CD4-positive, alpha-beta T cell treated with Interleukin-10 for 1 hour (primary cell): ENCODE measurements at places on chromosomes 4 and X.
A peak's percentile ranks its signal among the peaks of the same experiment; 100 is the strongest.

DNA sequence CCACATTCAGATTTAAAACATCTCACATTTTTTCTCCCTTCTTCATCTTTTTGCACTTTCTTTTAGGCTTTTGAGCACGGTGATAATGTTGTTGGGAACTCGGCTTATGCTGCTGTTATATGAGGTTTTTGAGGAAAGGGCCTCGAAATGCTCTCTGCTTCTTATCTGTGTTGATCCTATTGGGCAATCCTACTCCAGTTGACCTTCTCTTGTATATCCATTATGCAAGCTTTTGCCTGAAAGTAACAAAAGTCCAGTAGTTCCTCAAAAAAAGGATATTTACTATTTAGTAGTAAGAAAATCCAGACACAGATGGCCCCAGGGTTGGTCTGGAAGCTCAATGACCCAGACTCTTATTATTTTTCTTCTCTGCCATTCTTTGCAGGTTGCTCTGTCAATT is 57.7 kb upstream of the SPANXB1 start:
- DNase-seq, result no peak

DNA sequence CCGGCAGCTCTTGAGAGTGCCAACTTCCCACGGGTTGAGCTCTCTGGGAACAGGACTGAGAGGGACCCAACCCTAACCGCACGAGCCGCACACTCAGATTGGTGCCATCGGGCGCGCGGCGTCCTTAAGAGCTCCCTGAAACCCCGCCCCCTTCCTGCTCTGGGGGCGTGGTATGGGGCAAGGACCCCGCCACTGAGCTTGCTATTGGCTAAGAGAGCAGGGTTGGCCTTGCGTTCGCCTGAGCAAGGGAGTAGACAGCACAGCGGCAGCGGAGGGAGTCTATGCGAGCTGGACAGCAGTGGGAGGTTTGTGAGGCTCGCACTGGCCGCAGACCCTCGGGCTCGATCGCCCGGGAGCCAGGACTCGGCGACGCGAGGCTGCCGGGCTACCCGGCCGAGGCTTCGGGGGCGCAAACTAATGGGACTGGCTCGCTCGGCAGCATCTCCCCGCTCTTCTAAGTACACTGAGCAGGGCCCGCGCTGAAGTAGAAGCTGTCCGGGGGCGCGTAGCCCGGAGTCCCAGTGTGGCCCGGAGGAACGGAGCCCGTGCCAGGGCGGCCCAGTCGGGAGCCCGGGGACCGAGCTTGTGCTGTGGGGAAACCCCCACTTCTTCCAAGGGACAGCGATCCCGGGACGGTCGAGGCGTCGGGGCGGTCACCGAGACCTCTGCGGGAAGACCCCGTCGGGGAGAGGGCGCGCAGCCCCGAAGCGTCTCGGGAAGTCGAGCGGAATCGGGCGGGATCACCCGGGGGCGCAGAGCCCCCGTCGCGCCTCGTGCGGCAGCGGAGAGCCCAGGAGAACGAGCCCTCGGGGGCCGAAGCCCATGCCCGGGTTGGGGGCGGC is at the start of gene EFNB1:
Gene EFNB1, plus strand, starts transcription at position 282 of the 842 bp plus-strand sequence. CDS start 756 bp downstream, outside the sequence.
- peak; percentile 91 for DNase-seq

DNA sequence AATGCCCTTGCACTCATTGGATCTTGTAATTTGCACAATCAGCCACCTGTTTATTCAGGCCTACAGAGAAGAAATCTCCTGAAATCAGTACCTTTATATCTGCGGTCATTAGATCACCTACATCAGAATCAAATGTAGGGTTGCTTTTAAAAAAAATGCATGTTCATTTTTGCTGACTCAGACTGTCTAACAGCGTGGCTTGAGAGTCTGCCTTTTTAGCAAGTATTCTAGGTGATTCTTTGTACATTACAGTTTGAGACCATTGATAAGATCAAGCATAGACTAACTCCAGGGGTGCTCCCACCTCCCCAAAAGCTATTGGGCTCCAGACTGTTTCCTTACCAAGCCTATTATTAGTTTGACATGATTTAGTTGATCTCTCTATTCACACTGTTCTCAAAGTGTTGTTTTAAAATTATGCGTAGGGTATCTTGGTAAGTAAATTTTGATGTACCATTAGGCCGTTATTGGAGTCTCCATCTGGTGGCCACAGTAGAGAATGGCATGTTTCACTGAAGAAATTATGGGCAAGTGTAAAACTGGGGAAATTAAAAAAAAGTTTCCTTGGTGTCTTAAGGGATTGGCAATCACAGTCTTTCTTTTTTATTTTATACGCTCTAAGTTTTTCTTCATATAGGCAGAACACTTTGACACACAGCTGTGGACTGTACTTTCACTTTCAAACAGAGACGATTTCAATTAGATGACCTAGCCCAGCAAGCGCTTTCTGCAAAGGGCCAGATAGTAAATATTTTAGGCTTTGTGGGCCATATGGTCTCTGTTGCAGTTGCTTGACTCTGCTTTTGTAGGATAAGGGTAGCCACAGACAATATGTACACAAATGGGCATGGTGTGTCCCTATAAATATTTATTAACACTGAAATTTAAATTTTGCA is 33.7 kb upstream of the MSL3 start:
- DNase-seq, result peak; percentile 32

- no peak for DNase-seq
These were observed 13.6 kb downstream of the PPA2 start for GRCh38 chr4:105460306-105460705.

- DNase-seq, result peak; percentile 65
These were observed 1.7 kb downstream of the TMEM131L start for GRCh38 chr4:153467897-153468262.

DNA sequence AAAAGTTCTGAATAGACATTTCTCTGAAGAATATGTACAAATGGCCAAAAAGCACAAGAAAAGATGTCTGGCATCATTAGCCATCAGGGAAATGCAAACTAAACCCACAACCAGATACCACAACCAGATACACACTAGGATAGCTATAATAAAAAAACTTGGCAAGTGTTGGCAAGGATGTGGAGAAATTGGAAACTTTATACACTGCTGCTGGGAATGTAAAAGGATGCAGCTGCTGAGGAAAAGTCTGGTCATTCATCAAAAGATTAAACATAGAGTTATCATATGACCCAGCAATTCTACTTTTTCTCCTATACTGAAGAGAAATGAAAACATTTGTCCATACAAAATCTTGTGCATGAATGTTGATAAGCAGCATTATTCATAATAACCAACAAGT is 92.3 kb downstream of the UCHL1 start:
- DNase-seq, result no peak

DNA sequence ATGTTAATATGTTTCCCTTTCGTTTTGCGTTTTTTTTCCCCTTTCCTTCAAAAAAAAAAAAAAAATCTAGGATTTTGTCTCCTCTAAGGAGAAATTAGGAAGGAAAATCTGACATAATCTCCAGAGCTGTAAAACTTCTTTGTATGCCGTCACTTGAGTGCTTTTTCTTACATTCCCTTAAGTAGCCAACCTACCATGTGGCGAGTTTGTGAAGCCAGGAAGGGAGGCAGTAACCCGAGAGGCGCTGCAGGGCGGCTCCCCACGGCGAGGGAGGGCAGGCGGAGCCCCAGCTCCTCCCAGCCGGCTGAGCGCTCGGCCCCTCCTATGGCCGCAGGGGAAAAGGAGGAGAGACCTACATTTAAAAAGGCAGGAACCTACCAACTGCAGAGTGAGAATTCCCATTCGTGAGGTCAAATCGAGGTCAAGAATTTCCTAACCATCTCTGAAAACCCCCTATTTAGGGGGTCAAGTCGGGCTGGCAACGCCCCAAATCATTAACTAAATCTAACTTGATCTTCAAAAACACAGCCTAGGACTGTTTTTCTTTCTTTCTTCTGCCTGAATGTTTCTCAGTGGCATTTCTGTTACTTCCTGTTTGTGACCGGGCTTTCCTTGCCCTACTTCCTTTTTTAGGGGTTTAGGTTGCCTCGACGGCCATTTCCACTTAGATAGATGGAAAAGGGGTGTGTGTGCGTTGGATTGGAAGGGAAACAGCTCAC is 345.1 kb upstream of the KLF3 start:
- peak; percentile 78 for DNase-seq

GRCh38 chrX:102859550-102859871 is 77.6 kb upstream of the RAB40AL start:
- no peak for DNase-seq

DNA sequence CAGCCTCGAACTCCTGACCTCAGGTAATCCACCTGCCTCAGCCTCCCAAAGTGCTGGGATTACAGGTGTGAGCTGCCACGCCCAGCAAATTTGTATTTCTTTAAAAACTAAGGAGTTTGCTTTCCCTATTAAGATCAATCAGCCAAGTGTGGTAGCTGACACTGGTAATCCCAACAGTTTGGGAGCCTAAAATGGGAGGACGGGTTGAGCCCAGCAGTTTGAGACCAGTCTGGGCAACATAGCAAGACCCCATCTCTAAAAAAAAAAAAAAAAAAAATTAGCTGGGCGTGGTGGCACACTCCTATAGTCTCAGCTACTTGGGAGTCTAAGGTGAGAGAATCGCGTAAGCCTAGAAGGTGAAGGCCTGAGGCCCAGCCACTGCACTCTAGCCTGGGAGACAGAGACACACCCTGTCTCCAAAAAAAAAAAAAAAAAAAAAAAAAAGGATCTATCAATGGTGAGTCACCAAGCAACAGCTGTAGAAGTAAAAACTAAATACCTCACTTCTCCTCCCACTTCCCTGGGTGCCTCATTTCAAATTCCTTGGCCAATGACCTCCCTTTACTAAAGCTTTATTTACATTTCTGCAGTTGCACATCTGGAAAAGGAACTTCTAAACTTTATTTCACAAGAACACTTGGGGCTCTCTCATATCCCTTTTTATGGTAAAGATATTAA is 54.5 kb downstream of the LDB2 start:
- no peak for DNase-seq

- DNase-seq, result peak; percentile 44
These were observed 44.9 kb downstream of the ZNF182 start for GRCh38 chrX:47958761-47959342.

- DNase-seq, result no peak
These were observed 259.4 kb upstream of the ARX start for GRCh38 chrX:25275159-25275558.

- DNase-seq, result no peak
These were observed 25.5 kb upstream of the CBLL2 start for GRCh38 chrX:22247169-22247568.

GRCh38 chr4:37889849-37890800 is 759 bp upstream of the TBC1D1 start:
- peak; percentile 43 for DNase-seq
